ENCODE measurements at places on chromosomes 6 and 20.

GRCh38 chr6:45870531-45870930 is 145.1 kb downstream of the CLIC5 start:
- DNase-seq: no peak

DNA sequence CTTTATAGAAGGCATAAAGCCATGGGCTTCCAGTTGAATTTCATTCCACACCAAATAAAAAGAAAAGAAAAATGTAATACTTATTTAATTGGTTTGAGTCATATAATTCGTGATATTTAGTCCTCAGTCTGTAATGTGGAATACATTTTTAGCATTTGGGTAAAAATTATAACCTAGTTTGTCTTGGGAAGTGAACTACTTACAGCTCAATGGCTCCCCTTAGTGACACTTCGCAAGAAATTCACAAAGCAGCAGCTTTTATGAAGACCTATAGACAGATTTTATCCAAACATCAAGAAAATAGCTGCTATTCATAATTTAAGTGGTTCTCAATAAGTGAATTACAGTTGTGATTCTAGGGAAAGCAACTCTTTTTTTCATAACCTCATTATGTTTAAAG is 72.1 kb downstream of the RSPO3 start:
- DNase-seq: no peak

- DNase-seq: no peak
Observed at GRCh38 chr6:126747728-126748540, 370.5 kb upstream of the RSPO3 start.

GRCh38 chr6:83592770-83593394 is 80.5 kb downstream of the PRSS35 start:
- DNase-seq: no peak

DNA sequence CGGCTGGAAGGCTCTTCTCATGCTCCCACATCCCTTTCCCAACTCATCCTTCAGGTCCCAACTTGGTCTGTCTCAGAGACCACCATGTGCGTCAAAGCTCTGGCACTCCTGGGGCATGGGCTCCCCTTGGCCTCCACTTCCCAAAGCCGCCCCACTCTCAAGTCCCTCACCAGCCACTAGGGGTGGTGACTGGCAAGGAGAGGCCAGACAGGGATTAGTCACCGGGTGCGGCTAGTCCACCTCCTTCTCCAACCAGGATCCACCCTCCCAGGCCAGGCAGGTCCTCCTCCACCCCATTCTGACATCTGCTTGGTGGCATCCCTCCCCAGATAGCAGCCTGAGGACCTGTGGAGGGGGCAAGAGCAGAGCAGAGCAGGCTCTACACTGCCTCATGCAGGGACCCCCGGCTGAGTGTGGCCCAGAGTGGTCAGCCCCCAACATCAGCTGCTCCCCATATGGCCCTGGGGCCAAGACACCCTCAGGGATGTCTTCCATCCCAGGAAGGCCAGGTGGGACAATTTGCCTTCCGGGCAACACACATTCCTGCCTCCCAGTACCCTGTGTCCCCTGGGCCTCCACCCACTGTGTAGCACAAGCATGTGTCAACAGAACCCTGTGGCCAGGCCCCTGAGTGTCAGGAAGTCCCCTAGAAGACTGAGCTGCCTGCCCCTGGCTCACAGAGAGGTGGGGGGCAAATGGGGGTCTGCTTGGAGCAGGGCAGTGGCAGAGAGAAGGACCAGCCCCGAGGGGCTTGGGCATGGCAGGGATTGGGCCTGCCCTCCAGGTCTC is 29.2 kb downstream of the YTHDF1 start:
- DNase-seq: no peak

DNA sequence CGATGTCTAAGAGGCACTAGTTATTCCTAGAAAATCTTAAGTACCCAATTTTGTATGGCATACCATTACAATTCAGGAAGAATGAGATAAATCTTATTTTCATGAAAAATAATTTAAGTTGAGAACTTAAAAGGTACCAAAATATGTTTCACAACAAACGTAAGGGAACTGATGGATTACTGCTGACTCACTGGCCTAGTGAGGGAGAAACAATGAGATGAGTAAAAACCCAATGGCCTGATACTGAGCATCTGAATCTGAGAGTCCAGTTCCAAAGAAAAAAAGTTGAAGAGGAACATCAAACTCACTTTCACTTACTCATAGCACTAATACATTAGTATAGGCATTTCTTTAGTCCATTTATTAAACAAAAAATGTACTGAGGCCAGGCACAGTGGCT is 56.0 kb downstream of the MDN1 start:
- no peak for DNase-seq

DNA sequence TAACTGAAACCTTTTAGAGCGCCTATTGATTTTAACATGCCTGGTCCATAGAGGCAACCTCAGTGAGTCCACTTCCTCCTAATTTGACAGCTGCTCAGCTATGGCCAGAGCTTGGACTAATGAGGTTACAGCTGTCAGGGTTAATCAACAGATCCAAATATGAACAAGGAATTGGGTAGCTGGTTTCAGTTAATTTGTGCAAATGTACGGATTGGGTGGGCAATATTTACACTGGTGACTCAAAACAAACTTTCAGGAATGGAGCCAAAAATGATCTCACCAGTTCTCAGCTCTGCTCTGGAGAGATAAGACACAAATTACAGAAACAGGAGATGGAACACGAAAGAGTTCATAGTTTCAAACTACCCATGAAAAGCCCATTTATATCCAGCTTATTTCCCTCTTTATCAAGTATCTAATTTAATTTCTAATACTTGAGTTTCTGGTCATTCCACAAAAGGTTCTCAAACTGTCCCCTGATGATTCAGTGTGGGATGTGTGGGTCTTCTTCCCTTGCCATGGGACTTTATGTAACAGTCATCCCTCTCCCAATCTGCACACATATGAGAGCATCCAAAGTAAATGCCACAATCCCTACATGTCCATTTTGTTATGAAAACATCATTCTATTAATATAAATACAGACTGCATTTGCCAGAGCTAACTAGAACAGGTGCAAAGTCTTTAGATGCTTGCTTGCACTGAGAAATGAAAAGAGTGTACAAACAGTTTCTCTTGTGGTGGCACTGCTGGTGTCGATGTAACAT is 149.9 kb downstream of the RPS12 start:
- no peak for DNase-seq

GRCh38 chr20:444117-444516 is 18.2 kb downstream of the TBC1D20 start:
- DNase-seq: no peak

DNA sequence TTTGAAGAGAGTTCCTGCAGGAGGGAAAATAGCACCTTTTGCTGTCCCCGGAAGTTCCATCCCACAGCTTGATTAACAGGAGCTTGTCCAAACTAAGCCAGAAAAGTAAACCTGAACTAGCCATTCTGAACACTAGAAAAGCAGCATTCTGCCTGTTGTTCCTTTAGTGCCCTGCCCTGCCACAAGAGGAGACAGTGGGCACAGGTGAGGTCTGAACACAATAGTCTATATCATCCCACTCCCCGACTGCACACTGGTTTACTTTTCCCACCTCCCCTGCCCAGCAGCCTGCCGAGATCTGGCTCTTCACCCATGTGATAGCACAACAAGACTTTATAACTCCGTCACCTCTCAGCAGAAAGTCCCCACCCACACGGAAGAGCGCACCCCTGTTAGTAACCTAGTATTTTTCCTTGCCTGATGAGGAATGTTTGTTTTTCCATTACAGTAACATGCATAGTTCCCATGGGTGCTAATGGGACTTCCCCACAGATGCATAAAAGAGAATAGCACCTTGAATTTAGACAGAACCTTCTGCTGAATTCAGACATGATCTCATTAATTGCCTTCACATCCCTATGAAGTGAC is 59.7 kb downstream of the TFAP2A start:
- no peak for DNase-seq

DNA sequence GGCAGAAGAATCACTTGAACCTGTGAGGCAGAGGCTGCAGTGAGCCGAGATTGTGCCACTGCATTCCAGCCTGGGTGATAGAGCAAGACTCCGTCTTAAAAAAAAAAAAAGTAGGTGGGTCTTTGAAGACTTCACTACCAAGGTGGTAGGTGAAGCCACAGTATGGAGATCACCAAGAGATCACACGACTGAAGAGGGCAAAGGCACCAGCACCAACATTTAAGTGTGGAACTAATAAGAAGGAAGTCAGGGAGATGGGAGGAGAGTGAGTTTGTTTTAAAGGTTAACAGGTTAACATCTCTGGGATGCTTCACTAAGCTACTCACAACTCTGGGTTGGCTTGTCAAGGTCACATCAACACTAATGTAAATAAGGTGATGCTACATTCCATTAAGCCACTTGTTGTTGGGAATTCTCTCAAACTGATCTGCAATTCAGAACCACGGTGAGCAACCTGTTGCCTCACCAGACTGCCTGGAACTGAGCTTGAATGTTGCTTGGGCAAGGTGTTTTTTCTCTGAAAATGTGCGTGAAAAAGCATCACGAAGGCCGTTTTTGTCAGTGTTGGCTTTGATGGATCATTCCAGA is 48.7 kb downstream of the KCTD20 start:
- DNase-seq: no peak

DNA sequence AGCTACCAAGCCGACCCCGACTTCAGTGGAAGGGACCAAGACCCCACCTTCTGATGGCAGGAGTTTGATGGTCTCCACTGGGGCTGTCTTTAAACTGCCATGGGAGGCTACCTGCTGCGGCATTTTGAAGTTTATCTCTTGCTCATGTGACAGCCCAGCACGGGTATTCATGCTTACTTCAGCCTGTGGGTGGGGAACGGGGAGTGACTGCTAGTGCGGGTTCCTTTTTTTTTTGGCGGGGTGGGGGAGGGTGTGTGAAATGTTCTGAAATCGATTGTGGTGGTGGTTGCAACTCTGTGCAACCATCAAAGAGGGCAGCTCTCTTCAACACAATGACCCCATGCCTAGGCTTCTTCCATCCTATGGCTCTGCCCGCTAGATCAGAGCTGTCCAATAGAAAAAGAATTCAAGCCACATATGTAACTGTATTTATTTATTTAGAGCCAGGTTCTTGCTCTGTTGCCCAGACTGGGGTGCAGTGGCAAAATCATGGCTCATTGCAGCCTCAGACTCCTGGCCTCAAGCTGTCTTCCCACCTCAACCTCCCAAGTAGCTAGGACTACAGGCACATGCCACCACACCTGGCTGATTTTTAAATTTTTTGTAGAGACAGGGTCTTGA is 53.7 kb downstream of the PPP1R16B start:
- DNase-seq: peak; percentile 48

DNA sequence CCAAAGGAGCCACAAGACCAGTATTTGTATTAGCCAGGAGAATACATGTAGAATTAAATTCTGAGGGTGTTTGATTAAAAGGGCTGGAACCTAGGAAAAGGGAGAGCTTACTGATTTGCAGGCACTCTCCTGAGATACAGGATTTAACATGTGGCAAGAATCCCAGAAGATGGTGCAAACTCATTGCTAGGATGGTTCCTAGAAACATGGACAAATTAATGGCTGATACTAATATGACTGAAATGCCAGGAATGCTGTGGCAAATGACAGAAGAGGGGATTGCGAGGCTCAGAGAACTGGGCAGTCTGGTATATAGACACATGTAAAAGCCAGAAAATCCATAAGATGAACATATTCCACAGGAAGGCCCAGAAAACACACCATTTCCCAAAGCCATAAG is 118.1 kb downstream of the RWDD2A start:
- no peak for DNase-seq

- no peak for DNase-seq
Observed at GRCh38 chr6:27825025-27825793, 87.0 kb downstream of the OR2B2 start.

DNA sequence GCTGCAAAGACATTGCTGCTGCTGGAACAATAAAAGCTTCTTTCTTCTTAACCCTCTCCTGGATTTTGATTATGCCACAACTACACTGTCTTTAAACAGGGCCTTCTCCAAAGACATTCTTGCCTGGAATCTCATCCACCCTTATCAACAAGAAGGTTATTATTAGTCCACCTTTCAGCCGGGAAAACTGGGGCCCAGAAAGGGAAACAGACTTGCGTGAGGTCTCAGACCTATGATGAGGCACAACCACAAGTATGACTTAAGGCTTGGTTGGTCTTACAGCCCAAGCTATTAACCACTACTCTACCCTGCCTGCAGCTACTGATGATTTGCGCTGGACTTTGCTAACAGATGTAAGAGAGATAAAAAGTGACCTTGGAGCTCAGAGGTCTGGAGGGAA is 62.8 kb upstream of the CTNNBL1 start:
- no peak for DNase-seq

DNA sequence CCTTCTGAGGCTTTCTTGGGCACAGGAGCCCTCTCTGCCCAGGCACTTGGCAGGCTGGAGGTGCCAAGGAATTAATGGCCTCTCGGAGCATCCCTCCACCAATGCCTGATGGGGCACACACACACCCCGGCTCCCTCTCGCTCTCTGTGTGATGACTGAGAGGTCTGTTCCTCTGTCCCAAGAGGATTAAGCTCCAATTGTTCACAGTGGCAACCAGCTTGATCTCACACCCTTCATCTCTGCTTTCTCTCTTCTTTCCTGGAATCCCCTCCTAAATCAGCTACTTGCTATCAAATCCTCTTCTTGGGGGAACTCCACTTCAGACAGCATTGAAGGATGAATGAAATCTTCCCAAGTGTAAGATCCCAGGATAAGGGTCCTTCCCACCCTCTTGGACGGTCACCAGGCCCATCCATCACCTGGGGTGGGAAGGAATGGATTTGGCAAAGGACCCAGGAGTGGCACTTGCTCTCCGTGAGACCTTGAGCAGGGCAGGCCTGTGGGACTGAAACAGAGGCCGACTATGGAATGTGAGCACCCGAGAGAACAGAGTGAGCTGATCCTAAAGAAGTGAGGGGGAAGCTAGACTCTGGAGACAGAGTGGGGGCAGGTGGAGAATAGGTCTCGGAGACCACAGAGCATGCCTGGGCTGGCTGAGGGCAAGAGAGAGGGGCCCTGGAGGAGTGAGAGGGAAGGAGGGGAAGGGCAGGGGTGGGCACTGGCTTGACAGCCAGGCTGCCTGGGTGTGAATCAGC is 93.6 kb downstream of the GRM4 start:
- no peak for DNase-seq

DNA sequence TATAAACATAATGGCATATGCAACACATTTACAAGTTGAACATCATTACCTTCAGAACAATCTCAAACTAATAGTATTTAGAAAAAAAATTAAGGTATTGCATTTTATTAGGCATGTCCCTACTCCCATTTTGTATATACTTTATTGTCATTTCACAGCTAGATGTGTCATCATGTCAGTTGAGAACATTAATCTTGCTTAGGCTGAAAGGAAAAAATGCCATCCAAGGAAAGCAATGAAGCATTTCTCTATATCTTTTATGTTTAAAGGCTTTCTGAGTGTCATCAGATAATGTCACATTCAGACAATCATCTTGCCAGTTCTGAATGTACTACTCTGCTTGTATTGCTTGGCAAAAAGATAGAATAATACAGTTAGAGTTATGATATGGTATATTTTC is 228.8 kb upstream of the THEMIS start:
- no peak for DNase-seq

GRCh38 chr6:118725944-118726343 is 74.6 kb upstream of the CEP85L start:
- DNase-seq: peak; percentile 87

DNA sequence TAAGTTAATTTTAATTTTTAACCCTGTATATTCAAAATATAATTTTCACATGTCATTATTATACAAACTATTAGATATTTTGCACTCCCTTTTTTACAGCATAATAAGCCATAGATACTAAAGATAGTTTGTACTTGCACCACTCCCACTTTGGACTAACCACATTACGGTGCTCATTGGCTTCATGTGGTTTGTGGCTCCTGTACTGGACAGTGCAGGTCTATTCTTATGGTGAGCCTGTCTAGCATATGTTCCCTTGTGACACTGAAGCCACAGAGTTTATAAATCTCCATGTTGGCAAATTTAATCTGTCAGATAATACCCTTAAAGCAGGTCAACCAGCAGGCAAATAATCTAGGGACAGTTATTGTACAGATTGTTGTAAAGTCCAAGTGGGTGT is 354.4 kb upstream of the KCNQ5 start:
- no peak for DNase-seq
